ENCODE measurements at places on chromosomes 5 and 9.

DNA sequence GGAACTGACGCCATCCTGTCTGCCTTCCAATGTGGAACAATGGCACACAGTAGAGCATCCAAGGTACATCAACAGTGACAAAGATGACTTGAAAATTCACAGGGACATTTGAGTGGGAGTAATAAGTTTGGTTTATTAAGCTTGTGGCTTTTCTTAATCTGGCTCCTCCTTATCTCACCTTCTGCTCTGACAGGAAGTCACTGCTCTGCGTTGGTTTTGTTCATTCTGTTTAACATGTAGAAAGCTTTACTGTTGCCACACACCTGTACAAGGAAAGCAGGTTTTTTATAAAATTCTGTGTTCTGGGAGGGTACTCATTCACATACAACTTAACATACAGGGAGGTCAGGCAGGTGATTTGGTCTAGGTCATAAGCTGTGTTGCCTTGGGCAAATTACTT, 1.6 kb upstream of the GZMK start:
- DNase-seq, result no peak
- no peaks in the 10 kb centered on the region for H3K36me3 ChIP-seq
- no peak overlapping the region for H3K4me3 ChIP-seq
- no peaks in the 10 kb centered on the region for H3K4me1 ChIP-seq

- H3K4me1 ChIP-seq, result peaks cover 16% of the 10 kb centered on the region
- H3K27ac ChIP-seq, result no peak overlapping the region
- no peaks in the 10 kb centered on the region for H3K27me3 ChIP-seq
- H3K36me3 ChIP-seq, result peaks cover 9% of the 10 kb centered on the region
- no peak overlapping the region for H3K4me3 ChIP-seq
These were observed 37.8 kb downstream of the CWC27 start for GRCh38 chr5:64806537-64806936.

DNA sequence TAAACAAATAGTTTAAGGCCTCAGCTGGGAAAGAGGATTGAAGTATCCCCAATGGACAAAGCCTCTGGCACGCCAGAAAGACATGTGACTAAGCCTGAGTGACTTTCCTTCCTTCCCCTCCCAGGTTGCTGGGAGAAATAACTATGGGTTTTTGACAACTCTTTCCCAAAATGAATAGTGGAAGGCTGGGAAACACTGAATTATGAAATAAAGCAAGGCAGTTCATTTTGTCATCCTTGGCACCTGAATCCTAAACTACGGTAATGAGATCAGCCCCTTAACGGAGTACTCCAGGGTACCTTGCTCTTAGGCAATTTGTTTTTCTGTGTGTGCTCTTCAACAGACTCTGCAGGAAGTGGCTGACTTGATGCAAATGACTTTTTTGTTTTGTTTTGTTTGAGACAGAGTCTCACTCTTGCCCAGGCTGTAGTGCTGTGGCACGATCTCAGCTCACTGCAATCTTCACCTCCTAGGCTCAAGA, 75.2 kb downstream of the LMNB1 start:
- DNase-seq, result peak; percentile 61
- H3K4me1 ChIP-seq, result peaks cover 40% of the 10 kb centered on the region
- H3K36me3 ChIP-seq, result no peaks in the 10 kb centered on the region
- H3K4me3 ChIP-seq, result no peak overlapping the region
- no peak overlapping the region for H3K27ac ChIP-seq

GRCh38 chr5:31408814-31409213, 123.1 kb downstream of the DROSHA start:
- no peaks in the 10 kb centered on the region for H3K27me3 ChIP-seq
- H3K27ac ChIP-seq, result peak overlapping the region; percentile 59
- peak; percentile 77 for DNase-seq
- H3K4me1 ChIP-seq, result peaks cover 5% of the 10 kb centered on the region

Measured in cardiac muscle cell (in vitro differentiated cells and primary cell).